ENCODE measurements at places on chromosomes 5 and 9. TPM values are rescaled to one million over a fixed set of nuclear protein-coding genes. Genes with fewer than 3 reads are reported as not detected.

- DNase-seq, result no peak
Measured at GRCh38 chr9:93431539-93432105, 19.9 kb upstream of the FAM120A start.

CDC37L1 gene
- total RNA-seq, result 23.6 TPM

GRXCR2 gene
- total RNA-seq, result not detected

GRCh38 chr9:123617286-123617685, 261.3 kb downstream of the CRB2 start:
- DNase-seq, result no peak

ACTL7A gene
- total RNA-seq, result not detected

TAS2R1 gene
- not detected for total RNA-seq

- DNase-seq, result no peak
Measured at GRCh38 chr9:7405924-7406604, 393.5 kb downstream of the DMAC1 start.

DNA sequence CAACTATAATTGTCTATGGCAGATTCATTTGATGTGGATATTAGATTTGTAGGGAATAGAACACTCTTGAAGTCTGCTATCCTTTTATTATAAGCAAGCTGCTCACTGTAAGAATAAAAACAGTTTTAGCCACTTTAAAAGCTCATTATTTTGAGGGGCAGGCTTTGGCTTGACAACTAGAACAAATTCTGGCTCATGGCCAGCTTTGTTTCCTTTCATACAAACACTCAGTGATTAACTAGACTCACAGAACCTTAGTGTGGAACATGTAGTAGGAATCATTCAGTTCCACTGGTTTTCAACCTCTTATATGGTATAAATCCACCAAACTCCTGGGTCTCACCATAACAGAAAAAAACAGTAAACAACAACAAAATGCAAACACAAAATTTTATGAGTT, 27.4 kb upstream of the CEP120 start:
- no peak for DNase-seq

- no peak for DNase-seq
Measured at GRCh38 chr5:16160706-16161105, 18.9 kb downstream of the MARCHF11 start.

DNA sequence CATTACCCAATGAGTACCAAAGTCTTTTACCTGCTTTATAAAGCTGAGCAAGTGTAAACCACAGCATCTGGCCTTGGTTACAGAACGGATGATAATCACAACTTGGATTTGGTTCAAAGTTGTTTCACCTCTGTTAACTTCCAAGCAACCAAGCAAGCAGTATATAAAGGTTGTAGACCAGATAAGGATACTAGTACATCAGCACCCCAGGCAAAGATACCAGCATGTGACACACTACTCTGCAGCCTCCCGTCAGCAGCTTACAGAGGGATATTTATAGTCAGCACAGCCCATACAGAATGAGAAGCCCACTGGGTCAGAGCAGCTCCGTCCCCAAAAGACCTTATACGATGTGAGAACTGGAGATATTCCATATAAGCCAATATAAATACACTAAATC, 193.3 kb downstream of the SMARCA2 start:
- no peak for DNase-seq

GRCh38 chr9:127183814-127184582, 61.6 kb upstream of the ANGPTL2 start:
- DNase-seq, result peak; percentile 61

DNA sequence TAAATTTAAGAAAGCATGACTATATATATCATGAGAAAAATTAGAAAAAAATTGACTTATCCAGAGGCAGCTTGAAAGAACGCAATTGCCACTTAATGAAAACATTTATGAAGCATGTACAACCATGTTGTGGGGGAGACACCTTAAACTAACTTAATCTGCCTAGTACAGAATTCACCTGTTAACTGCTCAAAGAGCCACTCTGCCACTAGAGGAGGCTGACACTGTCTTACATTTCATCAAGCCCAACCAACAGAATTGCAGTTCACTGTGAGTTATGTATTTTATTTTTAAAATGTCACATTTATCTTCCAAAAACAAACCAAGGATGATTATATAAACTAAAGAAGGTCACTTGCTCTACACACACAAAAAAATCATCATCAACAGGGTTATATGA, 252.9 kb downstream of the MLLT3 start:
- DNase-seq, result no peak

GRCh38 chr9:127977884-127978647, 2.7 kb downstream of the EEIG1 start:
- DNase-seq, result peak; percentile 85

DNA sequence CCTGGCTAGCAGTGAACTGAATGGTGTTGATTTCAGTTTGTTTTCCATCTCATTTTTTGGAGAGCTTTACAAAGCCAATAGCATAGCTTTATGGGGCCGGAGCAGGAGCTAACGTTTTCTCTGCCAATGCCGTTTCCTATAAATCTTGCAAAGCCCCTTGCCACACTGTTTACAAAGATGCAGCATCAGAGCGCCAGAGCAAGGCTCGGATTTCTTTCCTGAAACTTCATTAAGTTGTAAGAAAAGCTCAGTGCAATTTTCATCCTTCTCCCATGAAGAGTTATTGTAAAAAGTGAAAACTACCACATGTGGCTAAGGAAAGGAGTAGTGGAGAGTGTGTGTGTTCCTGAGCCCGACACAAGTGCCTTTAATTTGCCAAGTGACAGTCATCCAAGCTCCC, 178.2 kb upstream of the GDNF start:
- DNase-seq, result no peak

DNA sequence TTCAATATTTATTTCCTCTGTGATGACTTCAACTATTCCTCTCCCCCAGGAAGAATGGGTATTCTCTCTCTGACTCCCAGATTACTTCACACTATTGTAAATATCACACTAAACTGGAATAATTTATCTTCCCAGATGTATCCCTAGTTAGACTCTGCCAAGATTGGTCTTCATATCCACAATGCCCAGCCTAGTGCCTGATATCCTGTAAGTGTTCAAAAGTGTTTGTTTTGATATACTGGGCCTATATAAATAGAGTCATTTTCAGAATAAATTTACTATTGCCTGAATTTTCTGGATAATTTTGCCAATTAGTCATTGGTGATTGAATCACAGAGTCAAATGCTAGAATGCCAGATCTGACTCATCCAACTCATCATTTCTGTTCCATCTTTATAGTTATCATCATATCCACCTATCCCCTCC, 143.7 kb upstream of the TNC start:
- no peak for DNase-seq

C5orf52 gene
- not detected for total RNA-seq

SLC6A18 gene
- total RNA-seq, result not detected

HAPLN1 gene
- total RNA-seq, result 0.12 TPM

DNA sequence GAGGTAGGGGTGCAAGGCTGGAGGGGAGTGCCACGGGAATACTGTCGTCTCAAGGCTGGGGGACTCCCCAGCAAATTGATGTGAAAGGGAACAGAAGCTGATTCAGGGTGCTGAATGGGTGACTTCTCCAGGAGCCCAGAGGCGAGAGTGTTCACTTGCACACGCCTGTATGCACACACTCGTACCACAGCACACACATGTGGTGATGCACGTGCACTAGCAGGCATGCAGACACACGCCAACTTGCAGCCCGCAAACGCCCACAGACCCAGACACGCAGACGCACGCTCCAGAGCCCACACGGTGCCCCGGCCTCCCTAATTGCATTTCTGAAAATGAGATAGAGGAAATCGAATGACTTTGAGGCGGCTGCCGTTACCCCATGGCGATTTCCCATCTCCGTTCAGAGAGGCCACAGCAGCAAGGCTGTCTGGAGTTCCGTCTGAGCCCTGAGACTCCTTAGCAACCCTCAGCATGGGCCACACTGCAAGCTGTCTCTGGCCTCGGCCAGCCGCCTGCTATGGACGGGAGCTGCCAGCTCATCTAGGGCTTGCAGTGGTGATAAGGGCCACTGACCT, 9.1 kb upstream of the ADAMTS2 start:
- no peak for DNase-seq

DNA sequence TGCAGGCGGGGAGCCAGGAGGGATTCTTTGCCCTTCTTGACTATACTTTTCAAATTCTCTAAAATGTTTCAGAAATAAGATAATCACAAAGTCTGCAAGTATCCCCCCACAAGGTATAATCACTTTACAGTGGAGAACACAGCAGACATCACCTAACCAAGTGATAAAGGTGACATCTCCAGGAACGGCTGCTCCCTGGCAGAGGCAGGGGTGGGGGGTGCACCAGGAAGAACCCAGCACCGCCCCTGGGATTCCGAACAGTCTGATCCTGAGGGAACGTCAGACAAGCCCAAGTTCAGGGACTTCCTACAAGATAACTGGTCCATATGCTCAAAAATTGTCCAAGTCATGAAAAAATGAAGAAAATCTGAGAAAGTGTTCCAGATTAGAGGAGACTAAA, 85.4 kb downstream of the HSD17B3 start:
- no peak for DNase-seq

DNA sequence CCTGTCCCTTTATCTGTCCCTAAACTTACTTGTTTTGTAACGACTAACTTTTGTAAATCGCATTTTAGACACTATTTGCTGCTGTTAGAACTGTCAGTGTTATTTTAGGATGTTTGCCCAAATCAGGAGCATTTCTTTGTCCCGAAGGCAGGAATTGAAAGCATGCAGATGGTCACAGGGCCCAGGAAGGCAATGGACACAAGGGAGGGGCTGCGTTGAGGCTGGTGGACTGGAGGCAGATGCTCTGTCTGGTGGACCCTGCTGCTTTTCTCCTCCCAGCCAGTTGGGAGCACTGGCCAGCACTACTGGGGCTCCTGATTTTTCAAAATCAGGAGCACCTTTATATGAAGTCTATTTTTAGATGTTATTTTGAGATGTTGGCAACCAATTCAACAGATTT, 31.7 kb downstream of the DOCK2 start:
- DNase-seq, result no peak

DNA sequence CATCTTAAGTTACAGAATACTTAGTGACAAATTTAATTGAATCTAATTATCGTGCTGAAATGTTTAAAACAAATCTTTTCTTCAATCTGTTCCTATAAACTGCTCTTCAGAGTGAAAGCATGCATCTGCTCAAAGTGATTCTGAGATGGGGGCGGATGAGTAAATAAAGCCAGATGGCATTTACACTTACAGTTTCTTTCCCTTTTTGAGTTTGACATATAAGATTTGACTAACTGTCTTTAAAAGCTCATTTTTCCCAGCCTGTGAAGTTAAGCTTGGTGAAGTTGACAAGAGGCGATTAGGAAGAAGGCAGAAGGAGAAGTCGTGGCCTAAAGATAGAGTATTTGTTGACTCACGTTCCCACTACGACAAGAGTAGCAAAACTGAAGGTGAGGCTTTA, 137.4 kb downstream of the LPAR1 start:
- DNase-seq, result no peak

GRCh38 chr9:91839926-91840465, 110.0 kb downstream of the ROR2 start:
- no peak for DNase-seq

SHOC1 gene
- total RNA-seq, result not detected

GRCh38 chr5:10546186-10546585, 17.7 kb upstream of the ANKRD33B start:
- peak; percentile 9 for DNase-seq

GRCh38 chr9:136978073-136978864, 965 bp downstream of the PTGDS start:
- peak; percentile 88 for DNase-seq

PCDHGA9 gene
- total RNA-seq, result 5.4 TPM

GRCh38 chr5:137695651-137696428, 40.0 kb downstream of the KLHL3 start:
- no peak for DNase-seq

BTNL8 gene
- total RNA-seq, result 4.5 TPM

MARCOL gene
- not detected for total RNA-seq

RLN1 gene
- not detected for total RNA-seq

EQTN gene
- total RNA-seq, result not detected

- no peak for DNase-seq
Measured at GRCh38 chr5:57184322-57184721, 10.5 kb downstream of the GPBP1 start.

DNA sequence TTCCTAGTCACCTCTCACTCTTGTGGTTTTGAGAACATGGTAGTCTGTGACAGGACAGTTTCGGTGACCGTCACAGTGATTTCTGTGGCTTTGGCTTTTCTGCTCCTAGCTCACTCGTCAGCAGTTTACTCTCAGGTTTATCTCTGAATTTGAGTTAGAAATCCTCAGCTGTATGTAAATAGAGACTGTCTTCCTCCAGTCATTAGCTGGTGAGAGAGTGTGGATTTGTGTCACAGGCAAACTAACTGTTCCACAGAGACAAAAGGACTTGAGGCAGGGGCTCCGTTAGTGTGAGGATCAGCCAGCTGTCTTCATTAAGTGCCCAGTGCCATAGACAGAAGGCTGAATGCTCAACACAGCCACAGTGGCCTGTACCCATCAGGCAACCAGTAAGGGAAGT, 131.4 kb downstream of the CD180 start:
- DNase-seq, result no peak

AFAP1L1 gene
- total RNA-seq, result 32.7 TPM

HTR1A gene
- not detected for total RNA-seq

FOXD4L5 gene
- 0.41 TPM for total RNA-seq
